IPS-NIHi11 (cell line): ENCODE measurements at places on chromosomes 3 and 15.

DNA sequence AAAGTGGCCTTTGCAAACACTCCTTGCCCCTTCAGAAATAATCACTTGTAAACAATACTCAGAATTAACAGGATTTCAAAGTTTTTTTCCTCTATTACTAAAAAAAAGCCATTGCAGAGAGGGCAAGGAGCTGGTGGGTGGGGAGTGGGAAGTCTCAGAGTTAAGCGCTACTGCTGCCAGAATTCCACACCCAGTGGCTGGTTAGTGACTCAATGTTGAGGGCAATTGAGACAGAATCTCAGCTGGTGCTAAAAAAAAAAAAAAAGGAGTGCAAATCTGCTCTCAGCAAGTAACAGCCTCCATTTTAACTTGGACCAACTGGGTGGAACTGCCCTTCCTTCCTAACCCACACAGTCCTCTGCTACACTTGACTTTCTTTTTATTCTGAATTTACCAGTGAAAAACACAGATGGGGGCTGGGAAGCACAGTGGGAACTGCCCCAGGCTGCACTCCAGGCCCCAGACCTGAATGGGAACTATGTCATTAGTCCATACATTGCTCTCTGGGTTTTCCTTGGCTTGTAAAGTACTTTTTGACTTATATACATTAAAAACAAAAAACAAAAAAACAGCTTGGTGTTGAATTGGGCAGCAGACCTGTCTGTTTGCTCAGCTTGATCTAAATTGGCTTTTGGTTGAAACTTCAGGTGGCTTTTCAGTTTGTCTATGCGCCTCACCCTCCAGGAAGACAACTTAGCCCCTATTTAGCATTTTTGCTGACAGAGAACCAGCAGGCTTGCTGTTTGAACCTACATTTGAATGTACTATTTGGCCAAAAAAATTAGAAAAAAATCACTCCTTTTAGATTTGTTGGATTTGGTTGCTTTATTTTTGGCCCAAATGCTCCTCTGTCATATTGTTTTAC lies 357.8 kb upstream of the TBL1XR1 start:
- peak; percentile 32 for DNase-seq

GRCh38 chr3:186998937-186999368 lies 68.6 kb downstream of the ST6GAL1 start:
- DNase-seq = peak; percentile 81

DNA sequence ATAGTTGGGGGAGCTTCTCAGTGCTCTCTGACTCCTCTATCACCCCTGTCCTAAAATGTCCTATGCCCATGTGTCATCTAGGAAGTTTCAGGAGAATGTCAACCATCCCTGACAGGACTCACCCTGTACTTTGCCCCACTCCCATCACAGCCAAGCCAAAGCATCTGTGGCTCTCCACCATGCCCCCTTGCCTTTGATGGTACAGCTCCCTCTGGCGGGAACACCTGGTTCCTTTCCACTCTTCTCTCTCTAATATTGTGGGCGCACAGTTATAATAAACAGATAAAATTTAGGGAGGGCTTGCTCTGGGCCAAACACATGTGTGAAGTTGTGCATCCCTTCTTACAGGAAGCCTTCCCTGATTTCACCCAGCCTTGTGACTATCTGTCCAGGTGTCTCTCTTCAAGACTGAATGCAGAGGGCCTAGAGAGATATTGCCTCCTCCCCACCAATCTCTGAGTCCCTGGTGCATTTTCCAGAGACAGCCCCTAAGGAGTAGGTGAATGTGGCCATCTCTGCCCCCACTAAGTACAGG lies 62.8 kb downstream of the ISG20 start:
- DNase-seq = peak; percentile 61

- no peak for DNase-seq
Observed at GRCh38 chr3:152968388-152969024, 133.6 kb downstream of the P2RY1 start.

DNA sequence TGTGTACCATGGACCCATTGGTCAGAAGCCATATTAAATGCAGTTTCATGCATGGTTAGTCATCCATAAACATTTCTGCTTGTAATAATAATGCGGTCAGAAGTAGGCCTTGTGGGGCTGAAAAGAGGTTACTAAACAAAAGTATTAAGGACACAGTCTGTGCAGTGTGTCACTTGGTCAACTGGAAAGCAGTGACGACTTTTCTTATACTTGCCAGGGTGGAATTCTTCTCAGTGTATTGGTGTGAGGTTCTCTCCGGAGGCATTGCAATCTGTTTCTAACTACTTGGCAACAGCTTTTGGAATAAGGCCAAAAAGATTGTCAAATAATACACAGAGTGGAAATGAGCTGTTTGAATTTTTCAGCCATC lies 46.8 kb downstream of the CHL1 start:
- DNase-seq = no peak
